ENCODE measurements at places on chromosomes 1 and 21. TPM values are rescaled to one million over a fixed set of nuclear protein-coding genes. Genes with fewer than 3 reads are reported as not detected.

- DNase-seq = no peak
These were observed 7.5 kb downstream of the PTPRU start for GRCh38 chr1:29243871-29244200.

GRCh38 chr1:196531737-196532524 lies 76.3 kb downstream of the KCNT2 start:
- DNase-seq = no peak

DNA sequence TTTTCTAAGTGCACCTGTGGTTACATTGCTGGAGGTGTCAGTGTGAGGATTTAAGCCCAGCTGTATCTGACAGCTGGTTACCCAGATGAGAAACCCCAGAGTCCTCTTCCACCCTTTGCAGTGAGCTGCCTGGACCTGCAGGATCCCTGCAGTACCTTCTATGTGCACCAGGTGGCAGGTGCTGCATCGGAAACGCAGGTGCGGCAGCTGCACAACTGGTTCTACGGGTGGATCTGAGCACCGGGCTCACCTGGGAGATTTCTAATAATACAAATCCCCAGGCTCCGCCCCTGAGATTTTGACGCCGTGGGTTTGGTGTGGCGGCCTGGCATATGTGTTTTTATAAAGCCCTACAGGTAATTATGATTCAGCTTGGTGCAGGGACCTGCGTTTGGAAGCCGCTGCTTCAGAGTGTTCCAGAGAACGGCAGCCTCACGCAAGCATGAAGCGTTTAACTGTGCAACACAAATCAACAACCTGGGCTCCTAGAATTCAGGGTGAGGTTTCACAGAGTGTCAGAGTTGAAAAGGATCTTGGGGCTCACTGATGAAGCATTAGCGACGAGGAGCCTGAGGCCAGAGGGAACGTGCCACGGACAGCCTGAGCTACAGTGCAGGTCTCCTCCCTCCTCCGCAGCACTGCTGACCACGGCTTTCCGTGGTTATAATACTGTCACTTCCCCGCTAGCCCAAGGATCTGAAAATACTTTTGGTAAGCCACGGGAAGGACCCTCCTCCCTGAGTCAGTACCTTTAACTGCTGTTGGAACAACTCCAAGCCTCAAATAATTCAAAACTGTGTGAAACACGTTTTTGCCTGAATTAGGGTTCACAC lies 96.7 kb upstream of the TRABD2B start:
- DNase-seq = peak; percentile 87

DNA sequence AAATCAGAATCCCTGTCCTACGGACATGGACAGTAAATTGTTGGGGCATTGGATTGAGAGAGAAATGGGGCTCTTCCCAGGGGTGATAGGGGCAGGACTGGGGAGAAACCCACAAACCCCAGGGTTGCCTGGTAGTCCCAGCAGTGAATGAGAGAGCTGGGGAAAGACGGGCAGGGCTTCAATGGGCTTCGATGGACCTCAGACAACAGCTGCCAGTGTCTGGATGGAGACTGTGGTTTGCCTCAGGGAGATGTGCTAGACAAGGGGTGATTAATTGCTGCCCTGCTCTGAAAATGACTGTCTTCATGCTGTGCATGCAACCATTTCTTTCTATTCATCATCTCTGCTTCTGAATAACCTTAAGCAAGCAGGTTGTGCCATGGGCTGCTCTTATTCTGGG lies 7.4 kb downstream of the GPR25 start:
- DNase-seq = no peak

- no peak for DNase-seq
These were observed 70.4 kb upstream of the LYST start for GRCh38 chr1:235937123-235937522.

DNA sequence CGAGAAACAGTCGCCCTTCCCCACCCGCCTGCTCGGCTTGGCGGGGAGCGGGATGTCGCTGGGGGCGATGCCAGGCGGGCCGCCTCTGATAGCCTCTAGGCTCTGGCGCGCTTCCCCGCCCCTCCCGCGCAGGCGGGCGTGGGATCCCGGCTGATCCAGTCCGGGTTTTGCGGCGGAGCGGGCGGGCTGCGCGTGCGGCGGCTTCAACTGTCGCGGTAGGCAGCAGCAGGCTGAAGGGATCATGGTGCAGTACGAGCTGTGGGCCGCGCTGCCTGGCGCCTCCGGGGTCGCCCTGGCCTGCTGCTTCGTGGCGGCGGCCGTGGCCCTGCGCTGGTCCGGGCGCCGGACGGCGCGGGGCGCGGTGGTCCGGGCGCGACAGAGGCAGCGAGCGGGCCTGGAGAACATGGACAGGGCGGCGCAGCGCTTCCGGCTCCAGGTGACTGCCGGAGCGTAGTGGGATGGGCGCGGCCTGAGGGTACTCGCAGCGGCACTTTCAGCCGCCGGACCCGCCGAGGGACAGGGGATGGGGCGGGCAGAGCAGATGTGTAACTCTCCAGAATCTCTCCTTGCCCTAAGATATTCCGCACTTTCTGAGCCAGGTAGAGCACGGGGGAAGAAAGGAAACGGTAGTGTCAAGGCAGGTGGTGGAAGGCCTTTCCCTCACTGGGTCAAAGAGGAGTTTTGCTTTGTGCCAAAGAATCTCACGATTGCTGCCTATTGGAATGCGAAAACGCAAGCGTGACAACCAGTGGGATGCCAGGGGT lies at the start of gene FAAH:
TSS of gene FAAH (plus strand) at position 210 of the 764 bp plus-strand sequence. CDS start at position 242, 32 bp downstream.
- DNase-seq = peak; percentile 89

FCGR1A gene
- total RNA-seq = 40.9 TPM

CD2 gene
- 11.4 TPM for total RNA-seq

DNA sequence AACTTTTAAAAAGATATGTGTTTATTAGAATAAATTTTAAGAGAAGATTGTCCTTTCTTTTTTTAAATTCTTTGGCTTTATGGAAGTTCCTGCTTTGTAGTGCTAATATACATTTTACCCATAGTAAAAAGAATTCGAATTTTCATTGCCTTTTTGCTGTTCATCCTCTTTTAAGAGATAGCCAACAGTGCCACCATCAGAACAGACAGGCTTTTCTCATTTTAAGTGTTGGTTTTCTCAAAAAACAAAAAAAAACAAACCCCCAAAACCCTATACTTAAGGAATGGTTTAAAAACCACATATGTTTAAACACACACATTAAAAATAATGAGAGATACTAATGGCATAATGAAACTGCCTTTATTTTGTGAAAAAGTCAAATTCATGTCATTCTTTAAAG lies 118.8 kb downstream of the NEK7 start:
- DNase-seq = no peak

DNA sequence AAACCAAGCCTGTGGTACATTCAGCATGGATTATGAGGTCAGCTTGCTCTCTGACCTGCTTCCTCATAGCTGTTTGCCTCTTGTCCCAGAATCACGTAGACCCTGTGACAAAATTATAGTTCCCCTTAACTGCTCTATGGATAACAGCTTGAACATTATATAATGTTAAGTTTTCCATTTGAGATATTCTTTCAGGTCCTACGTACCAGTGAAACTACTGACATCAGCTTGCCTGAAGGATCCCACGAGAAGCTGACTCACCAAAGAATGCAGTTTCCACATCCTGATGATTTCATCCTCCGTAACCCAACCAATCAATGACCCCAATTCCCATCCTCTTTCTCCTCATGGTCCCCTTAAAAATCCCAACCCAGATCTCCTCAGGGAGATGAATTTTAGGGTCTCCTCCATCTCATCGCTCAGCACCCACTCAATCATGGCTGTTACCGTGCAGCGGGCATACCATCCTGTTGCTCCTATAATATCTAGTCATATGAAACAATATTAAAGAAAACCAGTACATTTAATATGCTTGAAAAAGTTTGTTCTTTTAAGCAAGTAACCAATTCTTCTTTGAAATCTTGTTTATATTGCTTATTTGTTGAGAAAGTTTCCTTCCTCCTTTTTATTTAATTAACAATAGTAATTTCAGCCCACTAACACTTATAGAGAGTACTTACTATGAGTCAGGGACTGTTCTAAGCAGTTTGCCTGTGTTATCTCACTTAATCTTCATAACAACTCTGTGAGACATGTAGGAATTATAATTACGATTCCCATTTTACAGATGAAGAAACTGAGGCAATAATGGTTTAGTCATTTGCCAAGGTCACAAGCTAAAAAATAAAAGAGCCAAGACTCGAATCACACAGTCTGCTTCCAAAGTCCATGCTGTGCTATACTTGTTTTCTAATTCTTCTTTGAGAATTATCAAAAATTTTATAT lies 27.4 kb downstream of the CHML start:
- DNase-seq = no peak

OTUD7B gene
- total RNA-seq = 35.3 TPM

DNA sequence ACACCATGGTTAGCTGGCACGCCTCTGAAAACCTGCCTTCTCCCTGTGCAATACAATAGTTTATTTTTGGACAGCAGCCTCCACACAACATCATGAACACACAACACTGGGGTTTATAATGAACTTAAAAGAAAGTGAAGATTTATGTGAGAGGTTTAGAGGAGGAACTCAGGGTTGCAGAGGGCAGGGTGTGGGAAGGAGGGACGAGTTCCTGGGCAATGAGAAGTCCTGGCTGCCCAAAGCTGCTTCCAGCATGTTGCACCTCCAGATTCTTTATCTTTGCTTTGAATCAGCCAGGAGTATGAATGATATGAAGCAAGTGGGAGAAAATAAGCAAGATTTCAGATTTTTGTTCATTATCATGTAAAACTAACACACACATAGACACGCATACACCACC lies 11.3 kb upstream of the LRRC8D start:
- no peak for DNase-seq

ESRRG gene
- total RNA-seq = 0.29 TPM

RGSL1 gene
- total RNA-seq = not detected

- no peak for DNase-seq
These were observed 327.1 kb downstream of the PBX1 start for GRCh38 chr1:164886101-164886500.

DNA sequence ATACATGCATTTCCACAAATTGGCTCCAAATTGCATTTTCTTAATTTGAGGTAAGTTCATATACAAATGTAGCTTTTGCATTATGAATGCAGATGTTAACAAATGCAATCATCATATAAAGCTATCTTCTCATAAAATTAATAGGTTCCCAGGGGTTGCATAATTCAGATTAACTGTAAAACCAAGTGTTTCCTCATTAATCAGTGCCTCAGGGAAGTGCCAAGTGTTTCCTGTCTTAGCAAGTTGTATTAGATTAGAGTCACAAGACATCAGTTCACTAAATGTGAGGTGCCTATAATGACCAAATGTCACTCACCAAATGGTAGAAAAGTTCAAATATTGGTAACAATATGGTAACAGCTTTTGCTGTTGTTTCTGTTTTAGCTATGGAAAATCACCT lies 140.8 kb downstream of the PTGER3 start:
- DNase-seq = no peak

GRCh38 chr1:196902344-196902743 lies 14.5 kb downstream of the CFHR4 start:
- no peak for DNase-seq

CD247 gene
- total RNA-seq = 8.9 TPM

DNA sequence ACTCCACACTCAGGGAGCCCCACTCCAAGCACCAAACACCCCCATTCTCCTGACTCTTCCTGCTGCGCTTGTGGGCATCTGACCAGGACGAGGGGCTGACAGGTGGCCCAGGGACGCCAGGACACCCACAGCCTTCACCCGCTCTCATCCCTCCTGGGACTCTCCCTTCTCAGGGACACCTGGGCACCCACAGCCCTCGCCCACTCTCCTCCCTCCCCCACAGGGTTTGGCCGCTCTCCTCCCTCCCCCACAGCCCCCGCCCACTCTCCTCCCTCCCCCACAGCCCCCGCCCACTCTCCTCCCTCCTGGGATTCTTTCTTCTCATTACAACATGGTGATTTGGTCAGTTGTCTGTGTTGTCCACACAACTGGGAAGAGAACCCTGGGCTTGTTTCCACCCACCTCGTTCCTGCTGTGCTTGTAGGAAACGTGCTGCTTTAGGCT lies 43.4 kb downstream of the PRDM15 start:
- DNase-seq = peak; percentile 39

GRCh38 chr1:210129759-210130158 lies 102.8 kb upstream of the SERTAD4 start:
- no peak for DNase-seq

- no peak for DNase-seq
These were observed 48.8 kb upstream of the KCNH1 start for GRCh38 chr1:211182746-211183145.

DNA sequence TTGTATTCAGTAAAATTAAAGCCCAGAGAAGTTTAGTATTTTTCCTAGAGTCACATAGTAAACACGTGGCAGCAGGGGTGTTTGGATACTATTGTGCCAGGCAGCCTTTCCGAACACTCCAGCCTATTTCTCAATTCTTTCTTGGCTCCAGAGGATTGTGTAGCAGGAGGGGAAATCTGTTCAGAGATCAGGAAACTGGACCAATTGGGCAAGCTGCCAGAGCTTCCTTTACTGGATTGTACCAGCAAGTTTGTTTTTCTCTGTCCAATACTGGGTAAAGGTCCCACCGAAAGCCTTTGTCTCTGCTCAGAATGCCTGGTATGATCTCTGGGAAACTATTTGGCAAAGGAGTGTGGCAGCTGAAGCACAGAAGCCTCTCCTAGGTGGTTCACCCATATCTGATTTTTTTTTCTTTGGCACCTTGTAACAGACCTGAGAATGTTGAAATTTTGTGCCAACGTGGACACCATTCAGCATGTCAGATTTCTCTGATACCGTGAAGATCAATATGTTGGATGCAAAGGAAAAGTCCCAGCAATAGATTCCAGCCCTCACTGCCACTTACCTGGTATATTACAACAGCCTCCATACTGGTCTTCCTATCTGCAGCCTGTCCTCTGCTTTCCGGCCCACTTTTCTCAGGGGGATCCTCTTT lies 126.2 kb downstream of the FGGY start:
- peak; percentile 70 for DNase-seq

DNA sequence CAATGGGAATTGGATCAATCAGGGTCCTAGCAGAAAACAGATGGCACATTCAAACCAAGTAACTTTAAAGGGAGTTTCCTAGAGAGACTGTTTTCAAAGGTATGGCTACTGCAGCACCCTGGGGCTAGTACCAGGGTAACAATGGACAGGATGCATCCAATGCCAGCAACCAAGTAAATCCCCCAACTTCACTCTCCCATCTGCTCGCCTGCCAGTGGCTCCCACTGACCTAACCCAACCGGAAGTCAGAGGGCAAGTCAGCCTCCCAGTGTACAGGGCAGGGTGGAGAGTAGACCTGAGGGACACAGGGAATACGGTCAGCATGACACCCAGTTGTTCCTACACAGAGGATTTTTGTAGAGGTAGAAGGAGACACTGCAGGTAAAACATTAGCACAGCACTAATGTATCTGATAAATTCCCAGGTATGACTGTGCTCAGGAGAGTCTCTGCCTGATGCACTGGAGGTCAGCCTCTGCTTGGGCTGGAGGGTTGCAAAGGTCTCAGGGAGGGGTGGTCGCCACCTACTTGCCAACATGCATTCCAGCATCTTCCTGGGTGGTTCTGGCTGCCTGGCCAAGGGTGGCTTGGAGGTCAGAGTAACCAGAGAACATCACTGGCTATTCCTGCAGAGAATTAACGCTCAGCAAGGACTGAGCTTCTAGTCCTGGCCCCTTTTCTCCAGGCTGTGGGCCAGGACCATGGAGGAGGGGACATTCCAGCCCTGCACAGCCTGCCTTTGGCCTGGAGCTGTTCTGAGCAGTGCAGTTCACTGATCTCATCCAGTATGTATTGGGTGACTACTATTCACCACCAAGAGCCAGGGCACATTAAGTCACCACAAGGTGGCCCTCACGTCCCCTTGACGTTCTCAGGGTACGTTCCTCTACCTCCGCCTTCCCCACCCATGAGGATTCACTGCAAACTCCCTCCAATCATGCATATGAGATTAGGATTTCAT lies 5.1 kb upstream of the GJA4 start:
- no peak for DNase-seq

All from upper lobe of right lung (tissue), 1 donor.